ENCODE measurements at places on chromosomes 7 and 10.

DNA sequence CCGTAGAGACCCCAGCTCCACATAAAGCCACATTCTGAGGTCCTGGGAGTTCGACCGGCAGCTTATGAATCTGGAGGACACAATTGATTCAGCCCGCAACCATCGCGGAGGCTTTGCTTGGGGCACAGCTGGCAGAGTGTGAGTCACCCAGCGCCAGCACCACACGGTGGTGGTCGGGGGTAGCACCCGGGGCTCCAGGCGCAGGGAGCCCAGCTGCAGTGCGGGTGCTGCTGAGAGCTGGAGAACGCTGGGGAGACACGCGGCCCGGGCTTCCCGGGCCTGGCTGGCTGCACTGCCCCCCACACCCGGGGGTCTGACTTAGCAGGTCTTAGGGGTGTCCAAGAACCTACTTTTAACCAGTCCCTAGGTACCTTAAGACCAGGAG is 87.9 kb downstream of the PAXIP1 start:
- no peak for DNase-seq

- DNase-seq: no peak
Observed at GRCh38 chr7:75642810-75643486, 95.8 kb downstream of the HIP1 start.

- DNase-seq: no peak
Observed at GRCh38 chr7:148348466-148348865, 242.1 kb upstream of the C7orf33 start.

- no peak for DNase-seq
Observed at GRCh38 chr10:97297556-97298222, 5.3 kb upstream of the ARHGAP19 start.

- DNase-seq: no peak
Observed at GRCh38 chr7:41416208-41416595, 286.7 kb downstream of the INHBA start.

DNA sequence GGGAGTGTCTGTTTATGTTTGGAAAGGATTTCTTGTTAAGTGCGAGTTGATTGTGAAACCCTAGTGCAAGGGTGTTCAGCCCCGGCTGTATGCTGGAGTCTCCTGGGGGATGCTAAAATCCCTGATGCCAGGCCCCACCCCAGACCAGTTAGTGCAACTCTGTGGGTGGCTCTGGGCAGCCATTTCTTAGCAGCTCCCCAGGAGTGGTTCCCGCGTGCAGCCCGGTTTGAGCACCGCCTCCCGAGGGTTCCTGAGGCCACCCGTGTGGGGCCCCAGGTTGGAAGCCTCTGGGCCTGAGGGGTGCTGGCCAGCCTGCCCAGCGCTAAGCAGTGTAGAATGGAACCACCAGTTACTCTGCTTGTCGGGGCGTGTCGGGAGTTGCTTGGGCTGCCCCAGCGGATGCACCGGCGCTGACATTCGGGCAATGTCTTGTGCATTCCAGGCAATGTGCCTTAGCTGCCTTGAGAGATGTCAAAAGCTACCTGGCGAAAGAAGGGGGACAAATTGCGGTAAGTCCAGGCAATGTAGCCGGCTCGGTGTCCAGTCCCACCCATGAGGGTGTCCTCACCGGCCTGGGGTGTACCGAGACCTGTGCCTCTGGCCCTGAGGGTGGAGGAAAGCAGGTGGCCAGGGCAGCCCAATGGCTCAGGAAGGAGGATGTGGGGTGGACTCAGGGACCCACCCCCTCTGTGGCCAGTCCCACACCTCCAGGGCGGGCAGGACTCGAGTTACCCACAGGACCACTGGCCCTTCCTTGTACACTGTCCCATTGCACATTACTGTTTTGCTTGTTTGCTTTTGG is 13.2 kb downstream of the PFKFB3 start:
- DNase-seq: no peak

DNA sequence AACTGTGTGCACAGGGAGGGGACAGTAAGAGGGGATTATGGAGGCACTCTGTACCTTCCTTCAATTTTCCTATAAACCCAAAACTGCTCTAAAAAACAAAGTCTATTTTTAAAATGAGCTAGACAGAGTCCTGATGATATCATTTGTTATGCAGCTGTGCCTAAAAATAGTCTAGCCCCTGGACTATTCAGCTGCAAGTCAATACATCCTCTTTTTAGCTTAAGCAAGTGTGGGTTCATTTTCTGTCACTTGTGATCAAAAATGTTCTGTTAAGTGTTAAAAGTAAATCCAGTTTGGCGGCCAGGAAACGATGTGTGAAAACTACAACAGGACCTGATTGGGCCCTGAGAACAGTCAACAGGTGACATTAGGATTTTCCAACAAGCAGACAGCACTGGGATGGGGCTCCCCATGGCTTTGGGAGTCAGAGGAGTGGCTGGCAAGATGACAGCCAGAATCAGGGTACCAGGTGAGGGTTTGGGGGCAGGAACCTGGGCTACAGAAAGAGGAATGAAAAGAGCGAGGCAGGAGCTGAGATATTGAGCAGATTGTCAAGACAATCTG is 33.9 kb downstream of the FAM107B start:
- no peak for DNase-seq

DNA sequence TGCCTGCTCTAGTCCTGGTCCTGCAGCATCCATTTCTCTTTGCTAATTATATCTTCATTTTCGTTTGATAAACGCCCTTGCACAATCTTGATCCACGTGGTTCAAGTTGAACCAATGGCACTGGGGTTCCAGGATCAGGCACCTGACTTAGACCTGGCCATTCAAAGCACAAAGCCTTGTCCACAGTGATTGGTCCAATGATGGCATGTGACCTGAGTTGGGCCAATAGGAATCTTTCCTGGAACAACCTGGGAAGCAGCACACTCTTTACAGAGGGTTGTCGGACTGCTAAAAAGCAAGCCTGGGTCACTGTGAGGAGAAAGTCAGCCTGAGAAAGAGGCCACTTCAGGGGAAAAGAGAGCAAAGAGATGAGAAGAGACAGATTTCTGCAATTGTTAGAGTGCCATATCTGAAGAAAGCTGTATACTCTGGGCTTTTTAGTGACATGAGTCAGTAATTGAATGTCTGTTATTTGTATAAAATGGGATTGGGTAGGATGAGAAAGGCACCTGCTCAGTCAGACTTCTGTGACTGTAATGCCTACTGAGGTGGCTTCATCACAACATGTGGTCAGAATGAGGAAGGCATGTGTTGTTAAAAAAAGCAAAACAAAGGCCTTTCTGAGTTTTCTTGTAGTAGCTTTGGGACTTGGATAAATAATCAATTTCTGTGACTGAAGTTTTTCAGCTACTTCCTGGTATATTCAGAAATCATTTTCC is 4.4 kb upstream of the STEAP4 start:
- DNase-seq: no peak
